Pancreas (tissue), 10 donors: ENCODE measurements at places on chromosomes 13 and 19. TPM values are rescaled to one million over a fixed set of nuclear protein-coding genes. Genes with fewer than 3 reads are reported as not detected.

ZNF575 gene
- 1.2 TPM for total RNA-seq

TRPM4 gene
- 20.5 TPM for total RNA-seq

C2CD4C gene
- 1.2 TPM for total RNA-seq

GRCh38 chr19:18776736-18777135 lies 14.4 kb downstream of the COMP start:
- DNase-seq = no peak
- H3K4me1 ChIP-seq = no peaks in the 10 kb centered on the region
- no peaks in the 10 kb centered on the region for H3K27me3 ChIP-seq
- no peak overlapping the region for H3K4me3 ChIP-seq
- no peak overlapping the region for H3K27ac ChIP-seq

GRCh38 chr19:6394831-6395230 lies 1.9 kb upstream of the GTF2F1 start:
- no peak overlapping the region for H3K27ac ChIP-seq
- no peak for DNase-seq
- no peaks in the 10 kb centered on the region for H3K27me3 ChIP-seq
- H3K4me3 ChIP-seq = no peak overlapping the region
- no peaks in the 10 kb centered on the region for H3K4me1 ChIP-seq

GRCh38 chr13:71515744-71516038 lies 351.3 kb downstream of the DACH1 start:
- no peaks in the 10 kb centered on the region for H3K27me3 ChIP-seq
- DNase-seq = no peak
- H3K4me1 ChIP-seq = no peaks in the 10 kb centered on the region
- no peak overlapping the region for H3K27ac ChIP-seq
- H3K4me3 ChIP-seq = no peak overlapping the region

- no peaks in the 10 kb centered on the region for H3K4me1 ChIP-seq
- no peak overlapping the region for H3K27ac ChIP-seq
- no peaks in the 10 kb centered on the region for H3K27me3 ChIP-seq
- H3K36me3 ChIP-seq = no peaks in the 10 kb centered on the region
Observed at GRCh38 chr13:108044954-108045353, 170.4 kb downstream of the LIG4 start.

GRCh38 chr13:60654415-60654814 lies 257.4 kb downstream of the TDRD3 start:
- H3K36me3 ChIP-seq = no peaks in the 10 kb centered on the region
- no peak for DNase-seq
- no peak overlapping the region for H3K4me3 ChIP-seq
- no peaks in the 10 kb centered on the region for H3K27me3 ChIP-seq
- H3K27ac ChIP-seq = no peak overlapping the region

- peak; percentile 63 for DNase-seq
- H3K27me3 ChIP-seq = no peaks in the 10 kb centered on the region
- H3K4me3 ChIP-seq = peak within 1 kb of the TSS; percentile 79
- peaks cover 6% of the 10 kb centered on the region for H3K4me1 ChIP-seq
- no peaks in the 10 kb centered on the region for H3K36me3 ChIP-seq
- H3K27ac ChIP-seq = no peak within 1 kb of the TSS
Observed at GRCh38 chr19:32675720-32676185, at the start of gene RGS9BP. Gene RGS9BP, plus strand, starts transcription at chr19:32675848. Its CDS starts 416 bp downstream, at chr19:32676264.

DNA sequence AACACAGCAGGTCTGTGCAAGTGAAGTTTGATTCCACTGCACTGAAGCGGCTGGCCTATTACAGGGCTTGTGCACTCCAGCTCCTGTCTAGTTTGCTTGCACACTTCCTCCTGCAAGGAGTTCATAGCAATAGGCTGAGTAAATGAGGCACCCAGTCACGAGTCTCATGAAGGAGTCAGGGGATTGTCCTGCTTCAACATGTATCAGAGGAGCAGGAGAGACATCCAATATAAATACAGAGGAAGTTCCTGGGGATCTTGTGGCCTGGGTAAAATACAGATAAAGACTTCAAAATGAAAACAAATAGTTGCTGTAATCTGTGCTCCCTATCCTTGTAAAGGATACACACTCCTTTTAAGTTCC lies 259.9 kb downstream of the SLITRK1 start:
- DNase-seq = no peak
- no peaks in the 10 kb centered on the region for H3K4me1 ChIP-seq
- H3K4me3 ChIP-seq = no peak overlapping the region

DNA sequence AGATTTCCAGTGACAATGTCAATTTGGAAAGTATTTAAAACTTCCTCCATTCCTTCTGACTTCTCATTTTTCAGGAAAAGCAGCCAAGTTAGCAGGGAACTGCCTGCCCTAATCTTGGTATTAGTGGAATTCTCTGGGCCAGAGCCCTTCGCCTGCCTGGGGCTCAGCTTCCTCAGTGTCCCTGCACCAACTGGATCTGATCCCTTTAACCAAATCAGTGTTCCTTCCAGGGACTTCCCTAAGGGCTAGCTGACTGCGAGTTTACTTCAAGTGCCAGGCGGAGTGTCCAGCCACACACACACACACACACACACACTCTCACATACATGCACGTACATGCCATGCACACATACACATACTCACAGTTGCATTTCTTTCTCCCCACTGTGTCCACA lies 20.0 kb downstream of the RAB20 start:
- peaks cover 50% of the 10 kb centered on the region for H3K4me1 ChIP-seq
- H3K36me3 ChIP-seq = no peaks in the 10 kb centered on the region
- H3K27me3 ChIP-seq = no peaks in the 10 kb centered on the region
- peak overlapping the region; percentile 54 for H3K27ac ChIP-seq
- no peak overlapping the region for H3K4me3 ChIP-seq

DNA sequence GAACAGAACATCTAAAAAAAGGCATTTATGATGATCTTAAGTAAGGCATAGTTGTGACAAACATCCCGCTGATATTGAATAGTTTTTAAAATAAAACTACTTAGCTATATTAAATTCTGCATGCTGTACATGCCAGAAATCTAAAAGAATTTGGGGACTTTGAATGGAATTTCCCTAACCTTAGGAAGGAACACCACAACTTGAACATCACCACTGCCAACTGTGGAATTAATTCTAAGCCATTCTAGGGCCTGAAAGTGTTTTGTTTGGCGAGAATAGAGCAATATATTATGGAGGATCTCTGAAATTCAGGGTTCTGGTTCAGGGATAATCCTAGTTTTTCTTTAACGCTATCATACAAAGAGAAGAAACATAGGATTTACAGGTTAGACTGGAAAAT lies 17.8 kb upstream of the LATS2 start:
- H3K4me3 ChIP-seq = no peak overlapping the region
- H3K36me3 ChIP-seq = no peaks in the 10 kb centered on the region
- H3K4me1 ChIP-seq = peaks cover 4% of the 10 kb centered on the region
- no peaks in the 10 kb centered on the region for H3K27me3 ChIP-seq
- H3K27ac ChIP-seq = no peak overlapping the region
- no peak for DNase-seq

- no peaks in the 10 kb centered on the region for H3K27me3 ChIP-seq
- H3K4me3 ChIP-seq = no peak overlapping the region
- no peaks in the 10 kb centered on the region for H3K4me1 ChIP-seq
Observed at GRCh38 chr19:37855098-37855497, 51.3 kb downstream of the WDR87 start.

- H3K4me3 ChIP-seq = no peak overlapping the region
- no peaks in the 10 kb centered on the region for H3K4me1 ChIP-seq
- no peak overlapping the region for H3K27ac ChIP-seq
- H3K36me3 ChIP-seq = no peaks in the 10 kb centered on the region
Observed at GRCh38 chr13:109208522-109208921, 577.9 kb downstream of the IRS2 start.

DNA sequence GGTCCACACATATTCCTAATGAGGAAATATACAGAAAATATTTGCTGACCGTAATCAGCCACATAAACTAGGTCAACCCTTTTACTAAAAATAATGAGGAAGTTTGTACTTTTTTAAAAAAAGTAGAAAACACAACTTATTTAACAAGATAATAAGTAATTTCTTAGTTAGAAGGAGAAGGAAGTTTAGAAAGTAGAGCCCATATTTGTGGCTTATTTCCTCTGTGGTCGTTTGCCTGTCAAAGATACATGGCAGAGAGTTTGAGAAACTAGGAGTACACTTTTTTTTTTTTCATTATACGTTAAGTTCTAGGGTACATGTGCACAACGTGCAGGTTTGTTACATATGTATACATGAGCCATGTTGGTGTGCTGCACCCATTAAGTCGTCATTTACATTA lies 1205.2 kb upstream of the MIR17HG start:
- H3K36me3 ChIP-seq = no peaks in the 10 kb centered on the region
- no peak overlapping the region for H3K27ac ChIP-seq
- DNase-seq = no peak
- peaks cover 6% of the 10 kb centered on the region for H3K27me3 ChIP-seq

DNA sequence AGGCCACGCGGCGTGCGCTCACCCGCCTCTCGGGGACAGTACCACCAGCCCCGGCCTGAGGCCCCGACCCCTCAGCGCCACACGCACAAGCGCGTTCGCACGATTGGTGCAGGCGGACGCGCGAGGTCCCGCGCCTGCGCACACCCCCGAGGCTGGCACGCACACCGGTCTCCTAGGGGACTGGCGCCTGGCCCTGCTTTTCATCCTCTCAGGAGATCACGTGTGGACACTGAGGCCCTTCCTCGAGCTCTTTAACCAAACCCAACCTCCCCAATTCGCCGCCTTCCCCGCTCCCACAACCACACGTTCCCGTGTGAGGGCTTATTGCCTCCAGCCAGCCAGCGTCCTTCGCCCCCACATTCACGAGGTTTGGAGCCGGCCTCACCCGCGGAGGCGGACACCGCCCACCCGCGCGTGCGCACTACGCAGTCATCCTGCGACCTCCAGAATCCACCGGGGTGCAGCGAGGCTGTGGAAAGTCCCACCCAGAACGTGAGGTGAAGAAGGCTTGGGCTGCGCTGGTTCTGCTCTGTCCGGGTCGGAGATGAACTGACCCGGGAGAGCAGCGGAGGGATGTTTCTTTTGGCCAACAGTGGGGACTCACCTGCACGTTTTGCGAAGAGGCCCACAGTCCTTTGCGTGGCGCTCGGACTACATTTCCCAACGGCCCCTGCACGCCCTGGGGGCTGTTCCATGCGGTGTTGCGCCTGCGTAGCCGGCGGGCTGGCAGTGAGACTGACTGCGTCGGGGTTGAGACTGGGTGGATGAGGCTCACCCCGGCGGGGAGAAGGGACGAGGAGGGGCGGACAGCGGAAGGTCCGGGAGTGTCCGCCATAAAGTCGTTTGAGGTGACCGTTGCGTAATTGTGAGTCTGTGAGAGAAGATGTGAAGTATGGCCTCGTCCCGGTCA lies 539 bp upstream of the ZNF667 start:
- no peaks in the 10 kb centered on the region for H3K36me3 ChIP-seq
- peak overlapping the region; percentile 31 for H3K4me3 ChIP-seq
- H3K4me1 ChIP-seq = no peaks in the 10 kb centered on the region
- H3K27me3 ChIP-seq = no peaks in the 10 kb centered on the region
- peak; percentile 84 for DNase-seq

- peak overlapping the region; percentile 57 for H3K27ac ChIP-seq
- H3K27me3 ChIP-seq = no peaks in the 10 kb centered on the region
- H3K36me3 ChIP-seq = no peaks in the 10 kb centered on the region
- no peak for DNase-seq
- peak overlapping the region; percentile 40 for H3K4me3 ChIP-seq
- no peaks in the 10 kb centered on the region for H3K4me1 ChIP-seq
Observed at GRCh38 chr19:6108721-6109633, 1.3 kb downstream of the RFX2 start.

DNA sequence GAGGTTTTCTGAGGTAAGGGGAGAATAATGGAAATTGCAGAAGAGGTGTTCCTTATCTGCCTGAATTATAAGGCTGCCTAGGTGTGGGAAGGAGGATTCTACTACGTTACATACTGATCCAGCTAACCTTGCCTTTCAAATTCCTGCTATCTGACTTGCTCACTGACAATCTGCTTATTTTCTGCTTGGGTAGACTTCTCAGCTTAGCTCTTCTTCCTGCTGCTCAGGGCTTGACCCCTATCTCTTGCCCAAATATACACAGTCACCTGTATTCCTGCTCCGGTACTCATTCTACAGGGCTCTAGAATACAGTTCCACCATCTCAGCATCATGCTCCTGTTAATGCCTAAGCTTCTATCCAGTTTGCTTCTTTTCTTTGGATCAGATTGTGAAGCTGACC lies 1607.6 kb downstream of the OLFM4 start:
- no peaks in the 10 kb centered on the region for H3K27me3 ChIP-seq
- H3K27ac ChIP-seq = no peak overlapping the region
- DNase-seq = no peak
- H3K4me3 ChIP-seq = no peak overlapping the region
- no peaks in the 10 kb centered on the region for H3K36me3 ChIP-seq

DNA sequence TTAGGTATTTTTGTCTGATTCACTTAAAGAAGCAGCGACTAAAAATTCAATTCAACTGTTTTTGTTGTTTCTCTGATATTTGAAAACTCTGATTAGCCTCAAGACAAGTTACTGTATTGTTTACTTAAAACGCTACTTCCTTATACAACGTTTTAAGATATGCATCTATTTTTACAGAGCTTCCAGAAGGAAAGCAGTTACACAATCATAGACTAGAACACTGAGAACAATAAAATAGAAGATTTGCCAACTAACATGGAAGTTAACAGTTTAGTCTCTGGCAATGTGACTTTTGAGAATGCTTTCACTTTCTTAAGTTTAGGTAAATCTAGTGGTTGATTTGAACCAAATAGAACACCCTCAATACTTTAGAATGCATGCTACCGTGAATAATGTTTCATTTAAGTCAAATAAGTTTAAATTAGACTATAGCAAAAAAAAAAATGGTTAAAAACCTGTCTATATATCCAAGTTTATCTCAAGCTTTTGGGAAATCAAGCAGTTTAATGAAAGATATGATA lies 614.8 kb downstream of the DACH1 start:
- no peaks in the 10 kb centered on the region for H3K36me3 ChIP-seq
- H3K27me3 ChIP-seq = no peaks in the 10 kb centered on the region
- H3K4me1 ChIP-seq = no peaks in the 10 kb centered on the region
- no peak for DNase-seq

DNA sequence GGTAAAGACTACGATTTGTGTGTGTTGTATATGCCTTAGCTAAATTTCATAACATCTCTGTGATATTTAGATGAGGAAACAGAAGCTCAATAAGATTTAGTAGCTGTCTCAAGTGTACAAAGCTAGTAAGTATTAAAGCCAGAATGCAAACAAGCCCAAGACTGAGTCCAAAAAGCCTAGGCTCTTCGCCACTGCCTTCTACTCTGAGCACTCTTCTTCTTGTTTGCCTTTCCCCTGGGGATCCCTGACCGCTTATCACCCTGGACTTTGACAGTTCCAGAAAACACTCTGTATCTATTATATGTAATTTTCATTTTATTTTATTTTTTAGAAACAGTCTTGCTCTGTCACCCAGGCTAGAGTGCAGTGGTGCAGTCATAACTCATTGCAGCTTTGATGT lies 5.8 kb downstream of the TM9SF2 start:
- no peak overlapping the region for H3K4me3 ChIP-seq
- H3K27me3 ChIP-seq = no peaks in the 10 kb centered on the region
- no peaks in the 10 kb centered on the region for H3K36me3 ChIP-seq
- no peak overlapping the region for H3K27ac ChIP-seq
- DNase-seq = no peak
- peaks cover 20% of the 10 kb centered on the region for H3K4me1 ChIP-seq

DNA sequence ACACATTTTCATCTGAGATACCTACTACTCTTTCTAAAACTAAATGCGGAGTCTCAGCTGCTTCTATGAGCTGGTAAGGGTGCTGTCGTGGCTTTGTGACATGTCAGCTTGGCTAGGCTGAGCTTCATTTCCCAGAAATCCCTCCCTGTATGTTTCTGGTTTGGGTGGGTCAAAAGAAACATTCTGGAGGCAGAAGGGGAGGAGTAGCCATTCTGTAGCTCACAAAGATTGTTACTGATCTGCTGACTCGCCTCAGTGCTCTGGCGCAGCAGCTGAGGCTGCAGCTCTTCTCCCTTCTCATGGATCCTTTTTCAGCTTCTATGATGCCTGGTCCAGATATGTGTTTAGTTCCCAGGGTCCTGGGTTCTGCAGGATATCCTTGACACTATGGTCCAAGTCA lies 114.7 kb downstream of the RAP2A start:
- H3K4me3 ChIP-seq = no peak overlapping the region
- H3K27ac ChIP-seq = no peak overlapping the region
- H3K36me3 ChIP-seq = no peaks in the 10 kb centered on the region
- no peak for DNase-seq
